ENCODE measurements at places on chromosomes 7 and 10. TPM values are rescaled to one million over a fixed set of nuclear protein-coding genes. Genes with fewer than 3 reads are reported as not detected.

GRCh38 chr10:89025453-89025852, 34.9 kb downstream of the FAS start:
- no peak for DNase-seq

GRCh38 chr10:44386546-44387052, 1.7 kb upstream of the CXCL12 start:
- peak; percentile 33 for DNase-seq

GRCh38 chr10:117550076-117550475, 7.5 kb downstream of the EMX2 start:
- DNase-seq, result no peak

GRCh38 chr10:96038476-96039387, 4.7 kb upstream of the CCNJ start:
- no peak for DNase-seq

DNA sequence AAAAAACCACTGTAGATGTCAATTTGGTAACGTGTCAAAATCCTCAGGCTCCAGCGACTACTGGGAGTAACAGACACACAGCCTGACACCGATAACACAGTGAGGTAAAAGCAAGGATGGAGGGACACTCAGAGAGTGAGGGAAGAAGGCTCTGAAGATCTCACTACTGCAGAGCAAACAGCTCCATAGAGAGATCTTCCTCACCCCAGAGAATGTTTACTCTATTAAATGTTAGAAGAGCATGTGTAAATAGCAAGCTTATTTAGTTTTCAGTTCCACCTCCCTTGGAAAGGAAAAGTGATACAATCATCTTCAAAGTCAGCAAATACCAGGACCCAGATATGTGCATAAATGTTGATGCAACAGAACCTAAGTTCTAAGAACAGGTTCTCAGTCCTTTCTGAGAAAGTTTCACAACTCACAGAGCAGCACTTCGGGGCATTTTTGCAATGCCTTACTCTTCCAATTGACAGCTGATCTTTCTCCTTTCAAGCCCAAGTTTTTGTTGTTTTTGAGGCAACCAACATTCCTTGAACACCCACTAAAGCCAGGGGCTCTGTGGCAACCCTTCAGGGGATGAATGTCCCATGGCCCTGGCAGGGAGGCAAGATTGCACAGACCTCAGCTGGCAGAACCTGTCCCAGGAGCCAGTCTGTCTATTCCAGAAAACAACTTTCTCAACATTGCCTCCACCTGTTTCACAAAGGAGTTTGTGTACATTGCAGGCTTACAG, 177.4 kb downstream of the SFMBT2 start:
- no peak for DNase-seq

- no peak for DNase-seq
Observed at GRCh38 chr10:49599546-49599945, 10.6 kb upstream of the SLC18A3 start.

- no peak for DNase-seq
Observed at GRCh38 chr7:7554021-7554432, 12.7 kb upstream of the MIOS start.

DNA sequence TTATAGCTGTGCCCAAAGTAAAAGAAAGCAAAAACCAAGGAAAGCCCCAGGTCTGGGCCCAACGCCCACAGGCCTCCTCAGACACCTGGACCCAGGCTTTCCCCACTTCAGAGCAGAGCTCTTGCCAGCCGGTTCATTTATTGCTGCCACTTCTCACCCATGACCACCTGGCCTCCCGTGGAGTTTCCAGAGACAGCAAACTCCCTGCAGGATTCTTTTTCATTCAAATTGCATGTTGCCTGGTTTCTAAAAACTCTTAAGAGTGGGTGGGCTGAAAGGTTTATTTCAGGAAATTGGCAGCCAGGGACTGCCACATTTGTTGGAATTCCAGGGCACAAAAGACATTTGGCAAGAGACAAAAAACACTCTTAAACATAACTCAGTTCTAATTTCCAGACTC, 4.7 kb downstream of the VOPP1 start:
- no peak for DNase-seq

- no peak for DNase-seq
Observed at GRCh38 chr10:88154596-88155250, 291.3 kb downstream of the PTEN start.

GRCh38 chr7:132590162-132590561, 13.9 kb upstream of the PLXNA4 start:
- no peak for DNase-seq

DNA sequence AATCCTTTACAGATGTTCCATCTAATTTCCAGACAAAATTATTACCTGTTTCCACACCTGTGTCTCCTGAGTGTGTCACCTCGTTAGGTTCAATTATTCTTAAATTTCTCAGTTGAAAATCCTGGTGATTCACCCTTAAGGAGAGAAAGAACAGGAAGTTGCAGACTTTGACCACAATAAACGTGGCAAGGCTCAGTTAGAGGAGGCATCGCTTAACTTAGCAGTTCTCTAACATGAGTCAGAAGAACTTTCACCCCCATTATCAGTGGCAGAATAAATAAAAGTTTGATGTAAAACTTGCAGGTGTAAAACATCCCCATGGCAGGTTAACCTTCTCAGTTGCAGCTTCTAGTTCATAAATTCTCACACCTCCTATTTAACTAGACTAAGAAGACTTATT, 8.3 kb downstream of the XPNPEP1 start:
- peak; percentile 15 for DNase-seq

DNA sequence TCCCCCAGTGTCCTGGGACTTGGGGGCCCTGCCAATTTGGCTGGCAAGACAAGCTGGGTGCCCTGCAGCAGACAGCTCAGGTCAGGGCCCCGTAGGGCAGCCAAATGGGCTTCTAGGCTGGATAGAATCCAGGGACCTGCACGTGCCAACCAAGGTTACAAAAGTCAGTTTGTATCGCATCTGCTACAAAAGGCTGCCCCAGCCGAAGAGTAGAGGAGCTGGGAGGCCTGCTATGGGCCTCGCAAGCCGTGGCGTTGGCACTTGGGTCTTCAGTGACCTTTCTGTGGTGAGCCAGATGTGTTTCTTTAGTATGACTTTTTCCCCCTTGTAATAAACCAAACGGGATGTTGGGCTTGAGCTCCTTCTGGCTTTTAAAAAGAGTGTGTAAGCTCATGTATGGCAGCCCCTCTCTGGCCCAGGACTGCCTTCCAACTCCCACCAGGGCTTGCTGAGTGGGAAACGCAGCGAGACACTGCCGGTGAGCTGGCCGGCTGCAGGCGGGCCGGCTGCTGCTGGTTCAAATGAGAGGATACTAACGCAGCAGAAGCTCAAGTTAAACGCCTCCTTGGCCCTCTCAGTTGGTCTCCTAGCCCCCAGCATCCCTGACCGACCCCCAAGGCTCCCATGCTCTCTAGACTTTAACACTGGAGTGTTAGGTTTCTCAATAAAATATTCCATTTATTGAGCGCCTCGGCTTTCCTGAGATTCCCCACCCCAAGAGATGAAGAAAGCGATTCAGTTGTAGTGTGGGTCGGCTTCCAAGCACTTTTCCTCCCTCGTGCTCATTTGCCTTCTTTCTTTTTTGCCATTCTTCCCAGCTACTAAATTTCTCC, 3.1 kb upstream of the HOXA10 start:
- DNase-seq, result no peak

DNA sequence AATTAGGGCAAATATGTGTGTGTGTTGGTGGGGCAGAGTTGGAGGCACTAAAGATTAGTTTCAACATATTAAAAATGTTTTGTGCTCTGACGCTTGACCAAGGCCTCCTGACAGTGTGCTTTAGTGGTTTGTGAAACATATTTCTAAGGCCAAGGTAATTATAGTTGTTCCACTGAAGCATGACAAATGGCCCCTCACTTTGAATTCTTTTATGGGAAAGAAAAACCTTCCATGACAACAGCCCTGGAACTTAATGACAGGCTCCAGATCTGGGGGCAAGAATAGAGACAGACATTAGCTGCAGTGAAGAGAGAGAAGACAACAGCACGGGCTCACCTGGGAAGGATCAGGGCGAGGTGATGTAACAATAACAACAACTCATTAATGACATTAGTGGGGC, 155.8 kb downstream of the CHN2 start:
- no peak for DNase-seq

DNA sequence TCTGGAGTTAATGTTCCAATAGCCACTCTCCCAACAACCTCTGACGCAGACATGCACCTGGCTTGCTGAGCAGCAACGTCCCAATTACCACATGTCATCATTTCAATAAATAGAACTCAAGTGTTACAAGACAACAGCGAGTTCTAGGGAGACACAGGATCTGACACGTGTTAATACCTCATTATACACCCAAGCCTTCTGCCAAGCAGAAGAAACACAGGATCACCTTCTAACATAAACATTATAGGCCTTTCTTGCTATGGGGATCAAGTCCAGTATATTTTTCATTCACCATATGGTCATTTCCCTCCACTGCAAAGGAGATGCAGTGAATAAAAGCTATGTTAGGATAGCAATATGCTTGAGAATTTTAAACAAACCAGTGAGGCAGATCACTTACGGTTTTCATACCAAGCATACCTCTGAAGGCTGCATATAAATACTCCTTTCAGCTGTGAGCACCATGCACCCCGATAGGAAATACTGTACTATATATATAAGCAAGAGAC, 74.2 kb downstream of the JAZF1 start:
- DNase-seq, result no peak

DNA sequence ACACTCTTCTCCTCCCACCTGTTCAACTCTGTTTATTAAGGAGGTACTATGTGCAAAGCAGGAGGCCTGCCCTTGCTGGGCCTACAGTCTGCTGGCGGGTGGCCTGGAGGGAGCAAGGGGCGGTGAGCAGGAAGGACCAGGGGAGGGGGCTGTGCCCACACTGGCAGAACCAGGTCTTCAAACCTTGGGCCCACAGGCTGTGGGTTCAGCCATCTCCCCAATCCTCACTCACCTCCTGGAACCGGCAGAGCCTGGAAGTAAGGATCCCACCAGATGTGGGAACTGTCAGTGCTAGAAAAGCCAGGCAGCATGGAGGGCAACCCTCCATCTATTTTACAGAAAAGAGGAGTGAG, 50.8 kb downstream of the CAMK2B start:
- no peak for DNase-seq

- DNase-seq, result no peak
Observed at GRCh38 chr10:114967071-114967470, 29.1 kb downstream of the TRUB1 start.

DNA sequence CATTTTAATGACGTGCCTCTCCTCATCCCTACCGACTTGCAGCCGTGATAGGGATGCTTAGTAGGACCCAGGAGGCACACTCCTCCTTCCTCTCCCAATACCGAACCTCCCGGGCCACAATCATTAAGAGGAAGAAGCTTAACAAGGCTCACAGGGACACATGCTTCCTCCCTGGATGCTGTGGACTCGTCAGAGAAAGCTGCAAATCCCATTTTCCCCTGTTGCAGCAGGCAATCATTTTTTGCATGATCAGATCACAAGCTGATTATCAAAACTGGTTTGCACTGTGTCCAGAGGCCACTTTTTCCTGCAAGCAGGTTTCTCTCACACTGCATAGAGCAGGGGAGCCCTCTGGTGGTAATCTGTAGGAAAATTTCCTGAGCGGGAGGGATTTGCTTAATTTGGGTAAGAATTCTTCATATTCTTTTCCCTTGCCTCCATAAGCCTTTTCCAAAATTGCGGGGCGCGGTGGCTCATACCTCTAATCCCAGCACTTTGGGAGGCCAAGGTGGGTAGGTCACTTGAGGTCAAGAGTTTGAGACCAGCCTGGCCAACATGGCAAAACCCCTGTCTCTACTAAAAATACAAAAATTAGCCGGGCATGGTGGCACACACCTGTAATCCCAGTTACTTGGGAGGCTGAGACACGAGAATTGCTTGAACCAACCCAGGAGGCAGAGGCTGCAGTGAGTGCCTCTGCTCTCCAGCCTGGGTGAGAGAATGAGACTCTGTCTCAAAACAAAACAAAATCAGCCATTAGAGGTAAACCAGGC, 16.1 kb upstream of the LAMB4 start:
- peak; percentile 42 for DNase-seq

DNA sequence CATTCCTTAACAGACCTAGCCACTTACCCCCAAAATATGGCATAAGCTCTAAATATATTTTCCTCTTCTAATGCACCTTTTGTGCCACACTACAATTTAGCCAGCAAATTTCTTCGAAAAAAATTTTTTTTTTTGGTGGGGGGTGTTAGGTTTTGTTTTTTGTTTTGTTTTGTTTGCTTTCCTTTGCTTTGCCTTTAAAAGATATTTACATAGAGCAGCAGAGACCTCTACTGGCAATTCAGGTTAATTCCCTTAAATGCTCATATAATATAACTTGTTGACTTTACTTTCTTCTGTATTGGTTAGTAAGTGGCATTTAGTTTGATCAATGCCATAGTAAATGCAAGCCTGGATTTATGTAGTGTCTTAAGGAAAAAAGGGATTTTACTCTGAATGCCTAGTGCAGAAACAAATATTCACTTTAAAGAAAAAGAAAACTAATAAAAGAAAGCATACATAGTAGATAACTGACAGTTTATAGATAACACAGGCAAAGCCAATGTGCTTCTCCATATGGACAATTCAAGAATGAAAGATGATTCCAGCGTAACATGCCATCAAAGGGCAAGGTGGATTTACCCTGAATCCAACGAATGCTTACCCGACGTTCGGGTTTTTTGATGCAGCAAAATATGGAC, 1250.6 kb downstream of the GATA3 start:
- DNase-seq, result no peak

GRCh38 chr10:60732807-60733516, 45.3 kb upstream of the CDK1 start:
- peak; percentile 32 for DNase-seq

DNA sequence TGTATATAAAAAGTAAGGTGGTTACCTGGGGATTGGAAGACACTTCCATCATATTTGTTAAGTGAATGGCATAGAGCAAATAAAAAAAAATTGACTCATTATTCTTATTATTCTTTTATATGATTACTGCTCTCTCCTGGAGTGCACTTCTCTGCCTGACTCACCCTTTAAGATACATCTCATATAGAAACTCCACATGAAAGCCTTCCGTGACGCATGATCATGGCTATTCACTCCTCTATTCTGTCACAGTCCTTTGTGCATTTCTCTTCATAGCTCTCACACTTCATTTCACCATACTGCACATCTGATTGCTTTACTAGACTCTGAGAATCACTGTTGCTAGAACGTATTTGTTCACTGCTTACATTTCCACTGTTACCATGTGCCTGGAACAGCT, 597.3 kb downstream of the CNTNAP2 start:
- no peak for DNase-seq

DNA sequence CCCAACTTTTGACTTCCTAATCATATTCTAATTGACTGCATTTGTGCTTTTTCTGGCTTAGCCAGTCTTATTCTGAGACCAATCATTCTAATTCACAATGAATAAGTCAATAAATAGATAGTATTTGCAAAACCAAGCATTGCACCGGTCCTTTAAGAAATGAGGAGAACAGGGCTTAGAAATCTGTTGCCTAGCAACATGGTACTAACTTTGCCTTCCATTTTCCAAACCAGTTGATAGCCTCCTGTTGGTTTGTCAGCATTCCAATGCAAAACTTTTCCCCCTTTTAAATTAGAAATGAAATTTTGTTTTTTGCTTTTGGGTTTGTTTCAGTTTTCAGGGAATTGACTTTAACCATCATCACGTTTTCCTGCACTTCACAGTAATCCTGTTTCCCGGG, 603.5 kb upstream of the NRP1 start:
- DNase-seq, result no peak

FBXO24 gene
- 0.54 TPM for total RNA-seq

SLC35B4 gene
- total RNA-seq, result 15.7 TPM

GNG11 gene
- not detected for total RNA-seq

CALHM1 gene
- total RNA-seq, result not detected

DOCK4 gene
- 0.28 TPM for total RNA-seq

NKX6-2 gene
- not detected for total RNA-seq

AGR3 gene
- total RNA-seq, result not detected

FAM13C gene
- total RNA-seq, result 0.21 TPM

OGDHL gene
- 0.46 TPM for total RNA-seq

GIMAP6 gene
- 34.8 TPM for total RNA-seq

VAX1 gene
- total RNA-seq, result not detected

Measured in activated naive CD8-positive, alpha-beta T cell treated with anti-CD3 and anti-CD28 coated beads for 36 hours (primary cell).